Astrocyte (in vitro differentiated cells and primary cell): ENCODE measurements at places on chromosomes 7 and 10. TPM values are rescaled to one million over a fixed set of nuclear protein-coding genes. Genes with fewer than 3 reads are reported as not detected.

DNA sequence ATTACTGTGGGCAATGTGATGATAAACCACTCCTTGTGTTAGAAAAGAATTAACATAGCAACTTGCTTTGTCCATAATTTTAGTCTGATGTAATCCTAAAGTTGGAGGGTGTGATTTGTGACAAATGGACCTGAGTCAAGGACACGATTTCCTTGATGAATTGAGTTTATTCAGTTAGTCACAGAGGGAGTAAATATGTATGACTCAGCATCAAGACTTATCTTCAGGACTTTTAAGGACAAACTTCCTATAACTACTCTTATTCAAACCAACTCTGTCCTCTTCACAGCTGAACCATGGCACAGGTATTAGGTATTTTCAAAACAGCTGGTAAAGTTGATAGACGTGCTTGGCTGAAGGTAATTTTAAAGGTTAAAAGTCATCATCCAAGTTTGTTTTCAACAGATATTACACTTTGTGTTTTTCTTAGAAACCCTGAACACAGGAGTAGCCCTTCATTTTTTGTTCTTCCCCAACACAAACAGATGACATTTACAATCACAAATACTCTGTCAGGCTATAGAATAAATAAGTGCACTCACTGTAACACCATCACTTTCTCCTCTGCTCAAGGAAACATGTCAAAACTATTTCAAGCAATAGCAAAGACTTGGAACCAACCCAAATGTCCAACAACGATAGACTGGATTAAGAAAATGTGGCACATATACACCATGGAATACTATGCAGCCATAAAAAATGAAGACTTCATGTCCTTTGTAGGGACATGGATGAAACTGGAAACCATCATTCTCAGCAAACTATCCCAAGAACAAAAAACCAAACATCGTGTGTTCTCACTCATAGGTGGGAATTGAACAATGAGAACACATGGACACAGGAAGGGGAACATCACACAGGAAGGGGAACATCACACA is 54.5 kb downstream of the COA1 start:
- peak; percentile 99 for DNase-seq

DNA sequence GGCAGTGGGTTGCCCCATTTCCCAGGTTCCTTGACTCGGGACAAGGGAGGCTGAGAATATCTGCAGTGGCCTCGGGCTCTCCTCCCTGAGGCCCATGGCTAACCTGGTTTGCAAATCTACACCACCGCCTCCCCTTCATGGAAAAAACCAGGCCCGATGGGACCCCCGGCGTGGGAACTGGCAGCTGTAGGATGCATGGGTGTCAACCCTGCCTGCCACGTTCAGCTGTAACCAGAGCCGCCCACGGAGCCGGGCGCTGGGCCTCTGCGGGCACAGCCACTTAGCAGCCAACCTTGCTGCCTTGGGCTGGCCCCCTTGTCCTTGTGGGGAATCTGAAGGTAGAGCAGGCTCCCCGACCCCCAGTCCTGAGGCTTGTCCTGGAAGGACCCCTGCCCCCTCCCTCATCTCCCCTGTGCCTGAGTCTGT is 1.6 kb downstream of the PWWP2B start:
- DNase-seq, result no peak

GRCh38 chr7:19353180-19353579 is 208.0 kb upstream of the FERD3L start:
- DNase-seq, result peak; percentile 14

DNA sequence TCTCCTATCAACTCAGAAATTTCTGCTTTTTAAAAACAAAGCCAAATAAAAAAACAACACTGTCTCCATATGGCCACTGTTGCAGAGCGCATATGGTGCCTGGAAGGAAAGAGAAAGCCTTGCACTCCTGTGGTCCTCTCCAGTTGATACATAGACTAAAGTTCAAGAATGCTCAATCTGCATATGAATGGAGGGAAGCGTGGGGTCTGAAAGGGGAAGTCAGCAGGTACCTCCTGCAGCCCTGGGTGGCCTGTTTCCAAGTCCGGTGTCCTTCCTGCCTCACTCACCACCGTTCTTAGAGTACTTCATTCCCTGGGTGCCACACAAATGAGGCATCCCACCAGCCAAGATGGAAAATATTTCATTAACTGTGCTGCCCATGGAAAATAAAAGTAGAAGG is 138.3 kb upstream of the PALS2 start:
- no peak for DNase-seq

DNA sequence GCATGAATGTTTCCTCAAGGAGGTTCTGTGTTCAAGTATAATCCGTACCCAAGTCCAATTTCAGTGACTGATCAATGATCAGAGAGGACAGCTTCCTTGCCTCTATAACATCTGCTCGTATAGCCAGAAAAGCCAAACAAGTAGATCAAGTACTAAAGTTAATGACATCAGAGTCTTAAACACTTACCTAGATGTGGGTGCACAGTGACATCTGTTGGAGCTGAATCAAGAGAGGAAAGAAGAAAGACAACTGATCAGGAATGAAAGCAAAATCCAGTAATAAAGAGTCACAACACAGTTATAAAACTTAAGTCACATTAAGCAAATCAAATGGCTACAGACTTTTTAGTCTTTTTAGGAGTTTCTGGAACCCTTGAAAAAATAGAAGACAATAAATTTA is 236.5 kb downstream of the RELN start:
- no peak for DNase-seq

GRCh38 chr7:143242306-143242705 is 20.5 kb downstream of the TAS2R40 start:
- DNase-seq, result no peak

DNA sequence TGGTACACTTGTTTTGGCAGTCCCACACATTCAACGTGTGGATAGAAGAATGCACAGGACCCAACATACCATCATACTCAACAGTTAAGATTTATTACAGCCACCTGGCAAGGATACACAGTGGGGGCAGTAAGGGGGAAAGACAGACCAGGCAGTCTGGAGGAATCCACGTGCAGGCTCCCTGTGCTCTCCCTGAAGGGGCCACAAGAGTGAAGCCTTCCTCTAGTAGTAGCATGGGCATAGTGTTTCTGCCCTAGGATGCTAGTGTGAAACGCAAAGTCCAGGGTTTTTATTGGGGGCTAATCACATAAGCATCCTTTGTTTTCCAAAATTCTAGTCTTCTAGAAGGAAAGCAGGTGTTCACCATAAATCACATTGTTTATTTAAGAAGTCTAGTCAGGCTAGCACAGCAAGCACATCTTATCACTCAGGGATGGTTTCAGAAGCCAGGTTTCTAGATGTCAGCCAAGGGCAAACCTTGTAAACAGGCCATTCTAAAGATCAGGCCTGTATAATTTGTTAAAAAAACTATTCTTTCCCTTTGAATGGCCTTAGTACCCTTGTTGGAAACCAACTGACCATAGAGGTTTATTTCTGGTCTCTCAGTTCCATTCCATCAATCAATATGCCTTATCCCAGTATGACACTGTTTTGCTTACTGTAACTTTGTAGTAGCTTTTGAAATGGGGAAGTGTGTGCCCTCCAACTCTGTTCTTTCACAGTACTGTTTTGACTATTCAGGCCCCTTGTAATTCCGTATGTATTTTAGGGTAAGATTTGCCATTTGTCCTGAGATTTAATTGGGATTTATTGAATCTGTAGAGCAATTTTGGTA is 12.4 kb upstream of the TFAM start:
- no peak for DNase-seq

DNA sequence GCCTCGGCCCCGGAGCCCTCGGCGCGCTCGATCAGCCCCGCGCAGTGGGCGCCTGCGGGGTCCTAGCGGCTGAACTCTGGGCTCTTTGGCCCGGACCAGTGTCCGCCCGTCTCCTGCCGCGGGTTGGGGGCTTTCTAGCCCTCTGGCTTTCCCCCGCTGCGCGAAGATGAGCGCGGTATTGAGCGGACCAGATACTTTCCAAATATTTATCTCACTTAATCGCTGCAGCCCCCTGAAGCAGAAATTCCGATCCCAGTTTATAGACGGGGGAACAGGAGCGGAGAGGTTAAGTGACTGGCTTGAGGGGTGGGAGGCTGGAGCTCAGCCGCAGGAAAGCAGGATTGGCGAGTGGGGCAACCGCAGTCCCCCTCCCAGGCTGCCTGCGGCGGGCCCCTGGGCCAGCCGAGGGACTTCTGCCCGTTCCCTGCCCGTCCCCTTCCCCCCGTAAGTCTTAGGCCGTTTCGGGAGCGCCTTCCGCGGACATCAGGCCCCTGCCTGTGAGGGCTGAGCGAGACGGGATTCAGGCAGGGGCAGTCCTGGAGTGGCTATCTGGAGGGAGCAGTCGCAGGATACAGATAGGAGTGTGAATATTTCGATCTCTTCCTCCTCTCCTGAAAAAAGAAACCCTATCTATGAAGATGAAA is 565 bp downstream of the STRIP2 start:
- no peak for DNase-seq

- DNase-seq, result no peak
Observed at GRCh38 chr7:116810267-116811116, 51.9 kb upstream of the CAPZA2 start.

DNA sequence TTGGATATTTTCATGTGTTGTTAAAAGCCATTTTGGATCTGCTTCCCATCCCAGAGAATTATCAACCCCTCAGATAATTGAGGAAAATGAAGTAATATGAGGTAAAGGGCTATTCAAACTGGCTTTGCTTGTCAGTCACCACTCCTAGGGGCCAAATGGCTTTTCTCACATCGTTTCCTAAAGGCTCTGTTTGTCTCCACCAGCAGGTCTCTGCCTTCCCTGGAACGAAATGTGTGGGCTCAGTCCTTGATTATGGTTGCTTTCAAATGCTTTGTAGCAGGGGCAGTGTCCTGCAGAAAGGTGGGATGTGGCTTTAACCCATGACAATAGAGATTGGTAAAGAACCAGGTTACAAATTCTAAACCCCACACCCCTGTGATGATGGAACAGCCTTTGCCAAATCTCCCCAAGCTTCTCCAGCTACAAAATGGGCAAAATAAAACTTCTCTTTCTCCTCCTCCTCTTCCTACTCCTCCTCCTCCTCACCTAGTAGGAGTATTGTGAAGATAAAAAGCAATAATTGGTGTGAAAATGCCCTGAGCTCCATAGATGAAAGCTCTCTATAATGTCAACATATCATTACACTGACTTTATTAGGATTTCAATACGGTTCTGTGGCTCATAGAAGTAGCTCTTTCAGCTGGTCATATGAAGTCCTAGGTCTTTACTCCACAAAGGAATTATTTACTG is 127.6 kb downstream of the CHN2 start:
- no peak for DNase-seq

Gene FOXI2
- total RNA-seq, result not detected in 2 replicates

Gene GNG11
- 7.7 and 8.8 TPM in 2 replicates for total RNA-seq

Gene LIPN
- total RNA-seq, result not detected in 2 replicates

Gene COX15
- 30.2 and 33.4 TPM in 2 replicates for total RNA-seq

Gene AKR1C2
- total RNA-seq, result 0.41 TPM in 1 of 2 replicates, not detected in the other

Gene GAD2
- not detected in 2 replicates for total RNA-seq

Gene CALHM1
- not detected in 2 replicates for total RNA-seq
